ENCODE measurements at places on chromosomes 2 and 18. TPM values are rescaled to one million over a fixed set of nuclear protein-coding genes. Genes with fewer than 3 reads are reported as not detected.

DNA sequence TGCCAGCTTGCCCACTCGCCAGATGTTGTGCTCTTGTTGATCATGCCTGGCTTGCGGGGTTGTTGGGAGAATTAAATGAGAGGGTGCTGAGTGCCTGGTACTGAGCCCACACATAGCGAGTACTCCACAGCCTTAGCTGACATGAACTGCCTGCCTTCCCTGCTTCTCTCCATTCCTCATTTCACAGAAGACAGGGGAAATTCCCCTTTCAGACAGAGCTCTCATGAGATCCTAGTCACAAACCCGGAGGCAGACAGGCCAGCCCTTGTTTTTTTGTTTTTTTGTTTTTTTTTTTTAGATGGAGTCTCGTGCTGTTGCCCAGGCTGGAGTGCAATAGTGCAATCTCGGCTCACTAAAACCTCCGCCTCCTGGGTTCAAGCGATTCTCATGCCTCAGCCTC lies 17.1 kb upstream of the DNMT3A start:
- no peak for DNase-seq
- H3K4me3 ChIP-seq = no peak overlapping the region
- H3K4me1 ChIP-seq = peaks cover 10% of the 10 kb centered on the region
- H3K27ac ChIP-seq = no peak overlapping the region
- no peaks in the 10 kb centered on the region for H3K27me3 ChIP-seq

- H3K4me1 ChIP-seq = no peaks in the 10 kb centered on the region
- DNase-seq = no peak
These were observed 22.1 kb upstream of the TCF7L1 start for GRCh38 chr2:85110991-85111560.

GRCh38 chr2:3864943-3865865 lies 161.8 kb downstream of the DCDC2C start:
- no peaks in the 10 kb centered on the region for H3K36me3 ChIP-seq
- H3K27ac ChIP-seq = no peak overlapping the region
- no peaks in the 10 kb centered on the region for H3K27me3 ChIP-seq
- H3K4me1 ChIP-seq = no peaks in the 10 kb centered on the region
- DNase-seq = no peak

- no peak for DNase-seq
- no peaks in the 10 kb centered on the region for H3K36me3 ChIP-seq
- H3K27ac ChIP-seq = no peak overlapping the region
- H3K4me3 ChIP-seq = no peak overlapping the region
- H3K4me1 ChIP-seq = peaks cover 12% of the 10 kb centered on the region
These were observed 73.8 kb downstream of the SPTBN1 start for GRCh38 chr2:54529935-54530334.

DNA sequence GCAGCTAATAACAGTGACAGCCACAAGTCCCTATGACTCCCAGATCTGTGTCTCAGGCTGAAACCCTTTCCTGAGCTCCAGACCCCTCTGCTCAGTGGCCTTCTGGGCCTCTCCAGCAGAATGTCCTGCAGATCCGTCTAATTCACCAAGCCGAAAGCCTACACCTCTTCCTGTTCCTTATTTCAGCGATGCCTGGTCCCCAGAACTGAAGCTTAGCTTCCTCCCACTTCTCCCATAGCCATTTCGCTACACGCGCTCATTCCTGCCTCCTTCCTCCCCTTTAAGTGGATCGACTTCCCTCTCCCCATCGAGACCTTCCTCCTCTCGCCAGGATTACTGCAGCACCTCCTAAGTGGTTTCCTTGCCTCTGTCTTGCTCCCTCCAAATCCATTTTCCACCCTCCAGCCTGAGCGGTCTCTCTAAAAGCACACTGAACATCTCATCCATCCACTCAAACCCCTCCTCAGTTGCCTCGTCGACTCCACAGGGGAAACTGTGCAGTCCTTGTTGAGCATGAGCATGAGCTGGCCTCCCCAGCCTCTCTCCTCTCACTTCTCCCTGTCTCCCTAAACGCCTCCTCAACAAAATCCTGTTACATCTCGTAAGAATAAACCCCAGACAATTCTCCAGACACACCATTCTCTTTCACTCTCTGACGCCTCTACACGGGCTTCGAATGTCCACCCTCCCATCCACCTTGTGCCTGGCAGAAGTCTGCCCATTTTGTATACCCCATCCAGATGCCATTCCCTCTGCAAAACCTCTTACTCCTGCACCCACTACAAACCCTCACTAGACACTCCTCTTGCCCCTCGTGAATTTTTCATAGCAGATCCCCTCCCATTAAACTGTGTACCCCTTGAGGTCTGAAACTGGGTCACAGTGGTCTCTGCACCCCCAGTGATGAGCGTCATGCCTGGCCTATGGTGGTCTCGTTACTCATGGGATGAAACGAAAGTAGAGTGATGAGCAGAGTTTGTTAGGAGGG lies 232.6 kb downstream of the ATAD2B start:
- no peak overlapping the region for H3K4me3 ChIP-seq
- H3K27me3 ChIP-seq = no peaks in the 10 kb centered on the region
- no peak for DNase-seq
- no peak overlapping the region for H3K27ac ChIP-seq
- no peaks in the 10 kb centered on the region for H3K36me3 ChIP-seq
- no peaks in the 10 kb centered on the region for H3K4me1 ChIP-seq

GRCh38 chr2:130380096-130380934 lies 24.5 kb downstream of the PTPN18 start:
- H3K4me1 ChIP-seq = peaks cover 3% of the 10 kb centered on the region
- H3K27ac ChIP-seq = no peak overlapping the region
- H3K4me3 ChIP-seq = no peak overlapping the region
- H3K36me3 ChIP-seq = no peaks in the 10 kb centered on the region

GRCh38 chr2:128374711-128375413 lies 56.2 kb upstream of the HS6ST1 start:
- H3K36me3 ChIP-seq = no peaks in the 10 kb centered on the region
- H3K27me3 ChIP-seq = no peaks in the 10 kb centered on the region
- H3K4me3 ChIP-seq = no peak overlapping the region
- peak overlapping the region; percentile 50 for H3K27ac ChIP-seq
- H3K4me1 ChIP-seq = peaks cover 29% of the 10 kb centered on the region
- DNase-seq = peak; percentile 13

- H3K4me1 ChIP-seq = no peaks in the 10 kb centered on the region
- no peak overlapping the region for H3K4me3 ChIP-seq
- DNase-seq = no peak
- no peaks in the 10 kb centered on the region for H3K27me3 ChIP-seq
These were observed 357.9 kb upstream of the NRP2 start for GRCh38 chr2:205324355-205324754.

DNA sequence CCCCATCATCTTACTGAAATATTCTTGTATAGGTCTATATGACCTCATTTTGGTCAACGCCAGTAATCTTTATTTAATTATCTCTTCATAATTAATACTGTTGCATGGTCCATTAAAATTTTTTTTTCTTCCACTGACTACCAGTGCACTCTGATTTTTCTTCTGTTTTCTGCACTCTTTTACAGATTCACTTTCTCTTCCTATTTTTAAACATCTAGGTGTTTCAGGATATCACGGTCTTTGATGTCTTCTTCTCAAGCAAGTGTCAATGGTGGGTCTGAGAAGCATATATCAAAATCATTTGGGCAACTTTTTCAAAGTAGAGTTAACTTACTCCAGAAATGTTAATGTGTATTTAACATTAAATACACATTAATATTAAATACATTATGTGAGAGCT lies 51.4 kb downstream of the CCDC141 start:
- H3K27me3 ChIP-seq = no peaks in the 10 kb centered on the region
- H3K27ac ChIP-seq = no peak overlapping the region
- no peaks in the 10 kb centered on the region for H3K36me3 ChIP-seq

The SLC8A1 gene
- 0.66 TPM for total RNA-seq

The HOXD13 gene
- not detected for total RNA-seq

The CGREF1 gene
- 1.0 TPM for total RNA-seq
